ENCODE measurements at places on chromosomes 5 and 9.

DNA sequence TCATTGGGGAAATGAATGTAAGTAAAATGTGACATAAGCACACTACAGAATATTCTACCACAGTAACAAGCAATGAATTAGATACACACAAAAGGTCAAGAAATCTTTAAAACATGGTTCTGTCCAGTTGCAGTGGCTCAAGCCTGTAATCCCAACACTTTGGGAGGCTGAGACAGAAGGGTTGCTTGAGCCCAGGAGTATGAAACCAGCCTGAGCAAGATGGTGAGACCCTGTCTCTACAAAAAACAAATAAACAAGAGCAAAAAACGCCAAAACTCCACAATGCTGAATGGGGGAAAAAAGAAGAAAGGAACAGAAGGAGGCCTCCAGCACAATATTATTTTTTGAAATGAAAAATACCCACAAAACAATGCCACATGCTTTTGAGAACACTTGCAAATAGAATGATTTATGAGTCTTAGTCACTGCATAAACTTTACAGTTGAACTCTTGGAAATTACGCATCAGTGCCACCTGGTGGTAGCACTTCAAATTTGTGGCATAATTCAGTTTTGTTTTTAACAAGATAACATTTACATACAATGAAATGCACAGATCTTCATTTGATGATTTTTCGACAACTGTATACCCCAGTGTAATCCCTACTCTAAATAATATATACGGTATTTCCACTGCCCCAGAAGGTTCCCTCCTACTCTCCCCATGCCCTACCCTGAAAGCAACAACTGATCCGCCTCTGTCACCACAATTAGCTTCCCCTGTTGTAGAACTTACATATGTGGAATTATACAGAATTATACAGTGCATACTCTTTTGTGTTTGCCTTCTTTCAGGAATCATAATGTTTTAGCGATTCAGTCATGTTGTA, 14.4 kb upstream of the SPINK4 start:
- peak; percentile 60 for DNase-seq

DNA sequence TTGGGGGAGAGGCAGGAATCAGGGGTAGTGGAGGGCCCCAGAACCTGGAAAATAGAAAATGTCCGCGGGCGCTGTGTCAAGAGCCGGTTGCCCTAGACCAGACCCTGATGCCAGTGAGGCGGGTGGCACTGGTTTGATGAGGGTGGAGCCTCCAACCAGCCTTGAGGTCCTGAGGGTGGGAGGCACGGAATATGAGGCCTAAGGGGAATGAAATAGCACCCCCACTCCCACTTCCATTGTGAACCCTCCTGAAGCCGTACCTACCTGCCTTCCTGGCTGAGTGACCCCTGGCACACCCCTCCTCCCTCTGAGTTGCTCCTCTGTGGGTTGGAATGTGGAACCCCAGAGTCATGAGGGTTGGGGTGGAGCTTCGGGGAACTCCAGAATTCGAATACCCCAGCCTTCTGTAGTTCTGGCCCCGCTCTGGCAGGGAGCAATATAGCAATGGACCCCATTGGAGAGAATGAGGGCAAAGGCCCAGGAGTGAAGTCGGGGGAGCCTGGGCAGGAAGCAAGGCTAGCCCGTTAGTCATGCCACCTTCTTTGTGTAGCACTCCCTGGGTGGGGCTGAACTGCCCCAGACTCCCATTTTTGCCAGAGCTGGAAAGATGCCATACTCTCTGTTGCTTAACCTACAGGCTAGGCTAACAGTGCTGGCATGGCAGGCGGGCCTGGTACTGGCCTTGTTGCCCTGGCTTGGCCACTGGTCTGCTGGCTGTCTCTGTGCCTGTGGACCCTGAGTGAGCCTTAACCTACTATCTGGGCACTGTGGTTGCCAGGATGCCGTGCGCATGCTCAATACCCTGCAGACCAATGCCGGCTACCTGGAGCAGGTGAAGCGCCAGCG, 1.0 kb downstream of the FPGS start:
- peak; percentile 99 for DNase-seq

DNA sequence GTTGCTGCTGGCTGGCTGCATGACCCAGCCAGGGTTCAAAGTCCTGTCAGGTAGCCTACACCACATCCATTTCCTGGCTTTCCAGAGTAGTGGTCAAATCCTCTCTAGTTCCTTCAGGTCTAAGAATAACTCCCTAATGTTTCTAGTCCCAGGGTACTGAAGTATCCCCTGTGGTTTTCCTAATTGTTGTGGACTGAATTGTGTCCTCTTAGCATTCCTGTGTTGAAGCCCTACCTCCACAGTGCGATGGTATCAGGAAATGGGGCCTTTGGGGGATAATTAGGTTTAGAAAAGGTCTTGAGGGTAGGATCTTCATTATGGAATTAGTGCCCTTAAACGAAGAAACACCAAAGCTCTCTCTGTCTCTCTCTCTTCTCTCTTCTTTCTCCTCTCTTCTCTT, 191.8 kb upstream of the CCNG1 start:
- DNase-seq: no peak

GRCh38 chr5:172444626-172445365, 9.5 kb downstream of the SH3PXD2B start:
- DNase-seq: no peak

GRCh38 chr5:133944263-133945185, 23.9 kb downstream of the C5orf15 start:
- peak; percentile 62 for DNase-seq

DNA sequence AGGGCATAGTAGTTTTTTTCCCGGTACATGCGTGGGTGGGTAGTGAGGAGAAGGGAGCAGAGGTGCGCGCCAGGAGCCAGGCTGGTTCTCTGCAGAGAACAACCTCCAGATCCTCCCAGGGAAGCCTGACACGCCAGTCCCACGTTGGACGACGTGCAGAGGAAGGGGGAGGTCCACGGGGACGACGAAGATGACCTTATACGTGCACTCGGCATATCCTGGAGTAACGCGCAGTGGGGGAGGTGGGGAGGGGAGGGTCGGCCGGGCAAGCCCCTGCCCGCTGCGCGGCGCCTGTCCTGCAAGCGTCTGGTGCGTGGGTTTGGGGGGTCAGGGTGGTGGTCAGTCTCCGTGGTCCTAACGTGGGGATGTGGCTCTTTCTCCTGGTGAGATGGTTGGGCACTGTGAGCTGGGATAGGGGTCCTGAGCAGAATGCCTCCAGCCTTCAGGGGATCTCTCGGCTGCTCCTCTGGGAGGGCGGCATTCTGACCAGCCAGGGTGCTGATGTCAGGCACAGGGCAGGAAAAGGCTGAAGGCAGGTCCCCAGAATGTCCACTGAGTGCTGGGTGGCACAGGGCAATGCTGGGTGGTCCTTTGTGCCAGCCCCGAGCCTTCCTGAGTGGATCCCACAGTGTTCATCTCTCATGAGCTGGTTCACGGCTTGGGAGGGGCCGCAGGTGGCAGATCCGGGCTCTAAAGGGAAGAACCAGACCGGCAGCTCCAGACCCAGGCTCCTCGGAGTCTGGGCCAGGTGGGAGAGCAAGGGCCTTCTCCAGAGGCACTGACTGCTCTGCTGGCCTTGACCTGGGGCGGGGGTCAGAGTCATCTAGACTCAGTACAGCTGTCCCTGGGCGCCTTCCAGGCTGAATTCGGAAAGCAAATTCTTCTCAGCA, 10.5 kb upstream of the SCGB3A1 start:
- no peak for DNase-seq

- DNase-seq: no peak
These were observed 7.4 kb downstream of the REEP5 start for GRCh38 chr5:112914584-112914983.

DNA sequence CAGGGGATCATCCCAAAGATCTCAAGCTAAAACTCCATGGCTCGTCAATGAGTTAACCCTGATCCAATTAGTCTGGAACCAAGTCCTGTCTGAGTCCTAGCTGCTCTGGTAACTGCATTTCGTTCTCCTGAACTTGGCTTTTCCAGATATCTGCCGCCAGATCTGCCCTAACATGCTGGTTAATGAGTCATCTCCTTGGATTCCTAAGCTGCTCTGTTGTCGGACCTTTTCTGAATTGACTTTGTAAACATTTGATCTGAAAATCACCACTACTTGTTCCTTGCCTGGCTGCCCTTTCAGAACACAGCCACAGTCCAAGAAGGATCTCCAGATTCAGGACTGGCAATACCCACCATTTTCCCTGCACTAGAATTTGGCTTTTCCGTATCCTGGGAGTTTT, 473.0 kb downstream of the ZSWIM6 start:
- peak; percentile 87 for DNase-seq

GRCh38 chr9:108386859-108387384, 468.9 kb downstream of the ACTL7B start:
- DNase-seq: peak; percentile 44

DNA sequence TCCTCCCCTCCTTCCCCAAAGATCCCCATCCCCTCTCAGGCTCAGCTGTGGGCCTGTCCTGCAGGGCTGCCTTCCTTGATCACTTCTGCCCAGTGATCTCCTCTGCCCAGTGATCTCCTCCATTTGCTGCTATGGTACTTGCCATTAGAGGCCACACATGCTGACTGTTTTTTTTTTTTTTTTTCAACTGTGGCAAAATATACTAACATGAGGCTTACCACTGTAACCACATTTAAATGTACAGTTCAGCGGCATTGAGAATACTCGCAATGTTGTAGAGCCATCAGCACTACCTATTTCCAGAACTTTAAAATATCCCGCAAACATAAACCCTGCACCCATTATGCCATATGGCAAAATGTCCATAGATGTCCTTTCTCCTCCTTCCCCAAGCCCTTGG, 61.7 kb upstream of the EPB41L4B start:
- no peak for DNase-seq

- peak; percentile 97 for DNase-seq
These were observed at the start of gene TOR4A for GRCh38 chr9:137277329-137278041. TSS of gene TOR4A (plus strand) at chr9:137277726. CDS start at chr9:137278690, 964 bp downstream.
